Fibroblast of skin of abdomen (primary cell): ENCODE measurements at places on chromosomes 2 and 18.

GRCh38 chr2:84459944-84460429, 907 bp upstream of the SUCLG1 start:
- DNase-seq = no peak

- DNase-seq = peak; percentile 29
Measured at GRCh38 chr18:12839526-12840196, 44.4 kb downstream of the PTPN2 start.

- DNase-seq = no peak
Measured at GRCh38 chr2:207315131-207315530, 149.4 kb upstream of the KLF7 start.

DNA sequence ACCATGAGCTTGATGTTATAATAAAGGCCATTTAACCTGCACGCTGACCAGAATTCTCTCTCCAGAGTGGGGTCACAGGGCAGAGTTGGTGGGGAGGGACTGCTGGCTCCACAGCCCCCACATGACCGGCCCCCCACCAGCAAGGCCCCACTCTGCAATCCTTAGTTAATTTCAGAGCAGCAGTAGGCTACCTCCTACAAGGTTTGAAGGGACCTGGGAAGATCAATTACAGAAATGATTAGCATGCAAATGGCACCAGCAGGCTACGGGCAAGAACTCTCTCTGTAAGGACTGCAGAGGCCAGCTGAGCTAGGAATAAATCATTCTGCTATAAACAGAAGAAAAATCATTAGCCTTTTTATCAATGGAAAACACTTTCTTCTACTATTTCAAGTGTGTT, 135.3 kb downstream of the C1D start:
- DNase-seq = no peak

- no peak for DNase-seq
Measured at GRCh38 chr2:134441153-134441863, 187.4 kb downstream of the MGAT5 start.

DNA sequence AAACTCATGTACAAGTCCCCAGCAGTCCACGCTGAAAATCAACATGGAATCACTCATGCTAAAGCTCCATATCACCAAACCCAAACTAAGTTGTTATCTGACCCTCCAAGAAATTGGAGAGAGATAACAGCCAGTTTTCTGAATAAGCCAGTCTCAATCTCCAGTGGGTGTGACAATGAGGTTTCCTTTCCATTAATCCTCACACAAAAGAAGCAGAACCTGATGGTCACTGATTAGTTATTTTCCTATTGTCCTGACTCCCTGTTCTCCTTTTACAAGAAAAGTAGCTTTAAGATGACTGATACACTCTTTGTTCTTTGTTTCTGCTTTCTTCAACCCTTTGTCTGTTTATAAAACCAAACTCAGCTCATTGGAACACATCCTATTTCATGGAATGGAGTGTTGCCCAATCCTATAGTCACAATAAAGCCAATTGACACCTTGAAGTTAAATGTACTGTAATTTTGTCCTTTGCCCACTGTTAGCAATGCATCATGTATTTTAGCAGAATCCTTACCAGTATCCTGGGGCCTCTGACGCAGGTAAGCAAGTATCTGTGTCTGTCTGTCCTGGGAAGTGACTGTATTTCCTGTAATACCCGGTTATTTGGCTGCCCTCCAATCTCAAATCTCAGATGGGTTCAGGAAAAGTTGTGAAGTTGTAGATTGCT, 30.6 kb upstream of the SH3RF3 start:
- no peak for DNase-seq

- DNase-seq = peak; percentile 54
Measured at GRCh38 chr18:13382366-13382953, 163.9 kb downstream of the LDLRAD4 start.

DNA sequence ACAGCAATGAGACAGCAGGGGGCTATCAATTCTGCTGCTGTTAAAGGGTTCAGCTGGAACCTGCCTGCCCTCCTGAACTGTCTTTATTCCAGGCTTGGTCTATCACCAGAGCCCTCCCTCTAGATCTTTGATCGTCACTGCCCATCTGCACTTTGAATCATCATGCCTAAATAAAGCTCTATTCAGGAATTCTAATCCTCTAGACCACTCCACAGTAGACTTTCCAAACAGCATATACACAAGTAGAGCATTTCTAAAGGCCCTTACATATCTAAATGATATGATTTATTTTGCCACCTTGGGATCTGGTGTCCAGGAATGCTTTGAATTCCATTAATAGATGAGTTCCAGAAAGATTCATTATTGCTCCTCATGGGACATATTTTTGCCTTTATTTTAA, 542.1 kb upstream of the SYT4 start:
- peak; percentile 55 for DNase-seq

GRCh38 chr2:241074901-241075540, 27.1 kb downstream of the MTERF4 start:
- no peak for DNase-seq

- peak; percentile 6 for DNase-seq
Measured at GRCh38 chr18:11752116-11752911, 63.2 kb downstream of the GNAL start.

- no peak for DNase-seq
Measured at GRCh38 chr2:23591111-23591510, 206.1 kb downstream of the KLHL29 start.

DNA sequence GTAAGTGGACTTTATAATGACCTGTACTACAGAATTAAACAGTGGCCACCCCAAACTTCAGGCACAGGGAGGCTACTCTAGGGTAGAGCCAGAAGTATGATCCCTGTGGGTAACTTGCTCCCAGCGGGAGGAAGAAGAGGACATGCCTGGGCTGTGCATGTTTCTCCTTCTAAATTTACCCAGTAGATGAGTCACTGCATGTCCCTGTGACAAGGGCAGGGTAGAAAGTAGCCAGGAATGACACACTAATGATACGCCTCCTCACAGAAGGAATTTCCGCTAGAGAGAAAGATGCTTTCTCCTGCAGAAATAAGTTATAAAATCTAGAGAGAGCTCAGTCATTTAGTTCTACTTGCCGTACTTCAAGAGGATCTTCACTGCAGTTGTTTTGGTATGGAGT, 7.5 kb downstream of the ACYP2 start:
- peak; percentile 51 for DNase-seq

- no peak for DNase-seq
Measured at GRCh38 chr2:238593236-238593635, 166.5 kb downstream of the ASB1 start.

GRCh38 chr2:54813584-54813983, 90.1 kb downstream of the EML6 start:
- DNase-seq = no peak

DNA sequence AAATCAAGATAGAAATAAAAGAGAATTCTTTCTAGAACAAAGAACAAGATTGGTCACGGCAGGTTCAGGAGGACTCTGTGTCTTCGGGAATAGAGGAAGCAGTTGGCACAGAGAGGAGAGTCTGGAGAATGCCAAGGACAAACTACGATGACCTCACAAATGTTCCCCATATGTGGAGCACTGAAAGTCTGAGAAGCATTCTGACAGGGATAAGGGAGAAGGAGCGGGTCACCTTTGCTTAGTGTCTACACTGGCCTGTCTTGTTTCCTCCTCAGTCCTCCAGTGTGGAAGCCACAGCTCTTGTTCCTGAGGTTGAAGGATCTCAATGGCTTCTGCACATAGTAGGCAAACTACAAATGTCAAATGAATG, 338.8 kb downstream of the MYCN start:
- DNase-seq = no peak

DNA sequence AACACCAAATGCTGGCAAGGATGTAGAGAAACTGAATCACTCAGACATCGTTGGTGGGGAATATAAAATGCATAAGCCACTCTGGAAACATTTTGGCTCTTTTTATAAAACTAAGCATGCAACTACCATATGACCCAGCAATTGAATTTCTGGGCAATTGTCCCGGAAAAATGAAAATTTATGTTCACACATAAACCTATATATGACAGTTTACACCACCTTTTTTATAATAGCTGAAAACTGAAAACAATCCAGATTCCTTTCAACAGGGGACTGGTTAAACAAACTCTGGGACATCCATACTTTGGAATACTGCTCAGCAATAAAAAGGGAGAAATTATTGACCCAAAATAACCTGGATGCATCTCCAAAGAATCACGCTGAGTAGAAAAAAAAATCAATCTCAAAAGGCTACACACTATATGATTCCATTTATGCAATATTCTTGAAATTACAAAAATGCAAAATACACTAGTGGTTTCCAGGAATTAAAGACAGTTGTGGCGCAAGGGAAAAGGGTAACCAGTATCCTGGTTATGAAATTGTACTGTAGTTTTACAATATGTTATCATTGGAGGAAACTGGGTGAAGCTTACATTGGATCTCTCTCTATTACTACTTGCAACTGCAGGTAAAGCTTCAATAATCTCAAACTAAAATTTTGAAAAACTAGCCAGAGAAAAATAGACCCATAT, 130.2 kb upstream of the PID1 start:
- peak; percentile 55 for DNase-seq

DNA sequence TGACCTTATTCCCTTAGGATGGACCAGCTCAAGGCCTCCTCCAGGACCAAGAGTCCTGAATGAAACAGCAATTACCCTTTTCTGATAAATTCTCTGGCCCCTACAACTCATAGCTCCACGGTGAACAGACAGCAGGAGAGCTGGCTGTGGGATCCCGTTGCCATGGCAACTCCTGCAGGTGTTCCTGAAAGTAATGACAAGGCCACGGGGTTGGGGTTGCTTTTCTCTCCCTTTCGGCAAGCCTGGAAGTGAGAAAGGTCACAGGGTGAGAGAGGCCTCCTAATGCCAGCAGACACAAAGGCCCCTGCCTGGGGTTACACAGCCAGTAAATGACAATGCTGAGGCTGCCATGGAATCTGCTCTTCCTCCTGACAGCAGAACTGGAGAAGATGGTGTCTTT, 403.0 kb downstream of the NBAS start:
- no peak for DNase-seq

DNA sequence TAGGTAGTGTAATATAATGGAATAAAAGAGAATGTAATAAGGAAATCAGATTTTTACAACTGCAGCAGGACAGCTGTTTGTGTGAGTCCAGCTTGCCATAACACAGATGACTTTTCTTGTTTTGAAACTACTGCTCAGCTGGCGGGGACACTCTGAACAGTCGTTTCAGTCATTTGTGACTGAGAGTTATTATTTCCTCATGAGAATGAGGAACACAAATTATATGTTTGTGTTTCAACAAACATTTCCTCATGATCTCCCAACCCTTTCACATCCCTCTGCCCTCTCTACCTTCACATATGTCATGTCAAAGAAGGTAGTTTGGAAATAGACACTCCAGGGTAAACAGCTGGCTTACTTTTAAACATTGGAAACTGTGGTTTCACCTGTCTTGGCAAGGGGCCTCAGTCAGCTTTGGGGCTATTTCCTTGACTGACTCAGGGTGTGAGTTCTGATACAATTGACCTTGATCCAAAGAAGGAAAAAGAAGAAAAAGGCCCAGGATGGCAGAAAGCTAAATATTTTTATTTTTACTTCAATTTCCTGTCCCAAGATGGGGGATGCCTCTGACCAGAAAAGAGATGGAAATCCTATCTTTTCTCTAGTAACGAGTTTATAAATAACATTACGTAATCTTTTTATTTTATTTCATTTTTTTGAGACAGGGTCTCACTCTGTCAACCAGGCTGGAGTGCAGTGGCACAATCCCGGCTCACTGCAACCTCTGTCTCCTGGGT, 593 bp downstream of the SP140L start:
- no peak for DNase-seq

- DNase-seq = no peak
Measured at GRCh38 chr2:174759381-174760065, 4.7 kb downstream of the CHRNA1 start.
